ENCODE measurements at places on chromosomes 6 and 20. TPM values are rescaled to one million over a fixed set of nuclear protein-coding genes. Genes with fewer than 3 reads are reported as not detected.
A peak's percentile ranks its signal among the peaks of the same experiment; 100 is the strongest.

MAP3K7 gene
- total RNA-seq, result 38.8 TPM

CD40 gene
- total RNA-seq, result not detected

COL20A1 gene
- not detected for total RNA-seq

SRMS gene
- not detected for total RNA-seq

ANKRD66 gene
- not detected for total RNA-seq

PDYN gene
- total RNA-seq, result not detected

RIPOR3 gene
- not detected for total RNA-seq

FLRT3 gene
- total RNA-seq, result 4.0 TPM

GSTA2 gene
- total RNA-seq, result not detected

MAS1 gene
- total RNA-seq, result not detected

FAM50B gene
- not detected for total RNA-seq

COL12A1 gene
- total RNA-seq, result 9.7 TPM

TOX2 gene
- total RNA-seq, result 3.5 TPM

CDH26 gene
- 0.64 TPM for total RNA-seq

TGM2 gene
- 129 TPM for total RNA-seq

CGA gene
- total RNA-seq, result 0.13 TPM

STX7 gene
- total RNA-seq, result 19.7 TPM

DNA sequence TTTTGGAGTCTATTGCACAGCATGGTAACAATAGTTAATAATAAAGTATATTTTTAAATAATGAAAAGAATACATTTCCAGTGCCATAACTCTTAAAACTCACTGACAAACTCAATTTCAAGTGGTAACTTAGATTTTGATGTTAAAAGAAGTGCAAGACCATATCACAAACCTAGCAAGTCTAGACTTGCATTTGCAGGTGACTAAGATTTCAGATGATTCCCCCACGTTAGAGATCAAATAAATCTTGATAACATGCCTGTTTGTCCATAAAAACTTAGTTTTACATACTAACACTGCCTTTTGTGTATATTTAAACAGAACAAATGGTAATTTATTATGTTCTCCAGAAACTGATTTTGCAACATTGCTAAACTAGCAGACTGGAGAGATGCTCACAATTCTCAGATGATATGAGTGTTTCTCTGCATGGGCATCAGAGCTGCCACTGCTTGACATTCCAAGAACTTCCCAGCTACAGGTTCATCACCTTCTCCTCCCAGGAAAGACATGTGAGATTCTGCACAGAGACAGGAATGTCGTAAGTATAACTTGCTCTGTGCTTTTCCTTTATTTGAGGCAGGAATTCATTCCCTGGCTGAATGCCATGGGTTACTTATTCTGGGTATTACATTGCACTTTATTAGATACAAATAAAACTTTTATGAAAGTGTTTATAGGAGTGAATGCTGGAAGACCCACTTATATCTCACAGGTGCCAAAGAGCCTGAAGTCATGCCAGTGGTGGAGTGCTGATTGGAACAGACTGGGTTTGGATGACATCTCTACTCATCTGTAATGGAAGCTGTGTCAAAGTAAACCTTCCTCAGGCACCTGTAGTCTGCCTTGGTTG is 160.2 kb upstream of the FOXA2 start:
- no peak for DNase-seq

- DNase-seq, result peak; percentile 84
Observed at GRCh38 chr6:16761471-16762267, 409 bp upstream of the ATXN1 start.

- no peak for DNase-seq
Observed at GRCh38 chr6:71035871-71036270, 79.0 kb upstream of the B3GAT2 start.

GRCh38 chr6:6694368-6694780 is 105.9 kb downstream of the LY86 start:
- no peak for DNase-seq

- peak; percentile 92 for DNase-seq
Observed at GRCh38 chr6:106085984-106086813, at the start of gene PRDM1. Gene PRDM1 (plus strand): TSS chr6:106086336. CDS start chr6:106086554, 218 bp downstream.

DNA sequence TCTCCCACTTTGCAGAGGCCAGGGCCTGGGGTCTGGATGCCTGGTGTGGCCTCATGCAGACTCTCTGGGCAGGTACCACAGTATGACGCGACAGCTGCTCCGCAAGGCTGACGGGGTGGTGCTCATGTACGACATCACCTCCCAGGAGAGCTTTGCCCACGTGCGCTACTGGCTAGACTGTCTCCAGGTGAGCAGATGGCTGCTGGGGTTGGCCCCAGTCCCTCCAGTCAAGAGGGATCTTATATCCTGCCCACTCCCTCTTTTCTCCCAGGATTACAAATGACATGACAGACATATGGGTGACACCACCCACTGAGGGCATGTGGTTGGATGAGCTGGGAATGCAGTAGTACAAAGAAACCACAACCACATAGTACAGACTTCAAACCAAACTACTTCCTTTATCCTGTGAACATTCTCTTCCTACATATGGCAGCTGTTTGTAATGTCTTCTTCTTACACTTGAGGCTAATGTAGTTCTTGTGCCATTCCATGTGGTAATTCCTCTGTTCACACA is 29.9 kb downstream of the RAB44 start:
- DNase-seq, result peak; percentile 68

GRCh38 chr20:44464514-44464913 is 11.2 kb upstream of the TTPAL start:
- DNase-seq, result no peak

- no peak for DNase-seq
Observed at GRCh38 chr6:44831002-44831610, 443.6 kb downstream of the CDC5L start.

- peak; percentile 26 for DNase-seq
Observed at GRCh38 chr6:155313602-155314091, 637 bp downstream of the TFB1M start.

- DNase-seq, result no peak
Observed at GRCh38 chr20:49351775-49352174, 73.9 kb upstream of the ZNFX1 start.

DNA sequence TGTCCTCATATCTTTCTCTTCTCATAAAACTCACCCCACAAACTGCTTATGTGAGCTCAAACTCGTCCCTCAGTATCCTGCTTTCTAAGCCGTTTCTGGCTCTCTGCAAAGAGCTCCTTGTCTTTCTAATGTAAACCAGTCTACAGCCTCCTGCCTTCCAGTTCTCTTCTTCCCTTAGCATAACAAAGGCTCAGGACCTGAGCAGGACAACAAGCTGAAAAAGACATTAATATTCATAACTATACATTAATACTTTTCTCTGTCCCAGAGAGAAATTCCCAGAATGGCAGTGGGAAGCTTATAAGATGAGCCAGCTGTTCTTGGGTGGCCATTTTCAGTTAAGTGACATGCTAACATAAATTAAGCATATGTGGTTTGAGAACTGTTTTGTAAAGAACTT is 207.0 kb upstream of the TCF21 start:
- no peak for DNase-seq

- no peak for DNase-seq
Observed at GRCh38 chr20:16011519-16011918, 561.7 kb downstream of the KIF16B start.

DNA sequence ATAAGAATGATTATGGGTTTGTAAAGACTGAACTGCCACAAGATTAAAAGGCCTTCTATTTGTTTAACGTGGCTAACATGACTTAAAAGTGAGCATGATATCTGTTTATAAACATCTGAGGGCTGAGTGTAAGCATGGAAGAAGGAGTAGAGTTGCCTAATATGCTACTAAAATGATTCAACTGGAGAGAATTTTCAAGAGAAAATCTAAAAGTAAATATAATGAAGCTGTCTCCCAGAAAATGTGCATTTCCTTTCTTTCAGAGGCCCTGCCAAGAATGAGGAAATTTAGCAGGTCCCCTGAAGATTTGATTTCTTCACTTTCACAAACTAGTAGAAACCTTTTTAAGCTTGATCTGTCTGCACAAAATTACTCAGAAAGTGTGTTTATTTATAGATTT is 4.2 kb upstream of the EYA4 start:
- no peak for DNase-seq

GRCh38 chr6:129643968-129644367 is 66.0 kb downstream of the ARHGAP18 start:
- no peak for DNase-seq

- DNase-seq, result no peak
Observed at GRCh38 chr20:61205769-61206168, 46.3 kb upstream of the CDH4 start.

DNA sequence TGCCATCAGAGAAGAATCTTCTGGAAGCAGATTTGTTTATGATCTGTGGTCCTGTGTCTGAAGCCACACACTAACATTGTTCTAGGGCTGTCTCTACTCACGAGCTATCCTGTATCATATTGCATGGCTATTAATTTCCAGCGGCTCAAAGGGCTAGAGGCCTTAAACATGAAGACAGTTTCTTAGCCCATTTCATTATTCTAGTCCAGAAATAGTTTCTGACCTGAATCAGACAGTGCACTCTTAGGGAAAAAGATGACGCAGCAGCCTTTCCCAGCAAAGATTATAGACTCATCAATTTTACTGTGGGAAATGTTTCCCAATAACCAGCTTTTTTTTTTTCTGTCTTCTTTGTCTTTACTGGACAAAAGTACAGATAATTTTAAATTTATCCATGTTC is 105.3 kb upstream of the SUPT3H start:
- DNase-seq, result peak; percentile 71

GRCh38 chr6:14142511-14143223 is 25.1 kb downstream of the CD83 start:
- no peak for DNase-seq

- DNase-seq, result no peak
Observed at GRCh38 chr6:154459513-154459912, 51.0 kb downstream of the CNKSR3 start.

- no peak for DNase-seq
Observed at GRCh38 chr20:40782043-40782368, 93.0 kb upstream of the MAFB start.

Measured in HT1080 (cell line).